ENCODE measurements at places on chromosomes 7 and 10.

GRCh38 chr10:45453639-45454255 is 79.7 kb downstream of the ALOX5 start:
- no peak for DNase-seq

GRCh38 chr10:88728107-88728763 is 22.2 kb downstream of the LIPK start:
- no peak for DNase-seq

DNA sequence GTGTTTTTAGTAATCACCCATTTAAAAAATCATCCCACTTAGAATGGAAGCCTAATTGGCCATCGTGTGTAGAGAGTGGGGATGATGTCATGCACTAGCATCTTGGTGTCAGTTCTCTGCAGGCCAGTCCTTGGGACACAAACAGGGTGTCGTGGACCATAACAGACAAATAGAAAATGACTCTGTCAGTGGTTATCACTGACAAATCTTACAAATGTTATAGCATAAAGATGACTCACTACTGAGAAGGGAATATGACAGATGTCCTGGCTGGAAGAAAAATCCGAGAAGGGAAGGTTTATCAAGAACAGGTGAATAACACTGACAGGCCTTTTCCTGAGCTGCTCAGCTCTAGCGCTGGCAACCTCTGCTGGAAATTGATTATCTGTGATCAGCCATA is 10.6 kb downstream of the CABCOCO1 start:
- DNase-seq = no peak

GRCh38 chr10:119398996-119399395 is 143.5 kb downstream of the RGS10 start:
- no peak for DNase-seq

DNA sequence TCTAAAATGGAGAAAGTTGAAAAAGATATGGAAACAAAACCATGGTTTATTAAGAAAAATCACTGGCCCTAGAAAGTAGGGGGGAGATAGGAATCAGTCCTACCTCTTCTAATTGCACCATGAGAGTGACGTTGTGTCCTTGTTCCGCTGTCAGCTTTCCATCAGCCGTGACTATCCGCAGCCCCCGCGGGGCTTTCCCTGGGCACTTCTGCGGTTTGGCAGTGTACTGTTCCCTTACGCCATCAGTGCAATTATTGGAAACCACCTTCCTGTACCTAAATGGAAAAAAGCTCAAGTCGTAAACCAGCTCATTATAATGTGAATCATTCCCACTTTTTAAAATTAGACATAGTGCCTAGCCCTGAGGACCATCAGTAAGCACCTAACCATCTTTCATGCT is 512.2 kb downstream of the SORCS1 start:
- no peak for DNase-seq

DNA sequence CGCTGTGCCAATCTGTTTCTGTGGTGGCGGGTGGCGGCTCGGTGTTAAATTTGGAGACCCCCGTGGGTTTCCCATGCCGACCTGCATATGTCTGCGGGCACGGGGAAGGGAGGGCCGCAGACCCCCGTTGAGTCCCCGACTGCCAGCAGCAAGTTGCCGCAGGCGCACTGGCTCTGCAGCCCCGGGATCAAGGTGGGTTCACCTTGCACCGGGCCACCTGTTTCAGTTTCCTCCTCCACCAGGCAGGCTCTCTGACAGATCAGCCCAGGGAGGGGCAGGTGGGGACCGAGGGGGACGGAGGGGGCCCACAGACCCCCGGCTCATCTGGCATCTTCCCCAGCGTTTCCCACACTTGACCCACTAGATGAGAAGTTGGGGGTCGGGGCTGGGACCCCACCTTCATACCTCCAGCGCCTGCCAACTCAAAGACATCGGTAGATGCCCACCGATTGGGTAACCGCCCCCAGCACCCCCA is 95.9 kb downstream of the CUX1 start:
- no peak for DNase-seq

DNA sequence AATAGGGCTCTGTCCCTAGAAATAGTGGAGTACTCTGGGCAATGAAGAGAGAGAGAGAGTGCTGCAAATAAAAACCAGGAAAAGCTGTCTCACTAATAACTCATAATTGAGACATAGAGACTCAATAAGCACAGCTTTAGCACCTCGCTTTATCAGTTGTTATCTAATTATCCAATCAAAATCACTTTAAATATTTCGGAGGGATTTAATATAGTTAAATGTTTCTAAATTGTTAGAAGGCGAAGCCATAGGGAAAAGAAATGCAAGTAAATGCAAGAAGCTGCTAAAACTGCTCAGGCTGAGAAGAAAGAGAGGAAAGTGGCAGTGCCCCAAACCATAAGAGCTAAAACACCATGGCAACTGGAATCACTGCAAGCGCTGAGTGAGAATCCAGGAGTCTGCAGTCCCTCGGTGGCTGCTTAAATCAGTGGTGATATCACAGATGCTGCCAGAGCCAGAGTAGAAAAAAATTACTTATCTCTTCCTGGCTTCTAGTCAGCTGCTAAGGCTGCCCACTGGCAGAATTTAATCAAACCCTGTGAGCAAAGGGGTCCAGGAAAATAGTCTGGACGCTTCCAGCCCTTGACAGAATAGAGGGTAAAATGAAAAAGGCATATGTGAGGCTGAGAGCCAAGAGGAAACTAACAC is 150.4 kb upstream of the CHRM2 start:
- no peak for DNase-seq

DNA sequence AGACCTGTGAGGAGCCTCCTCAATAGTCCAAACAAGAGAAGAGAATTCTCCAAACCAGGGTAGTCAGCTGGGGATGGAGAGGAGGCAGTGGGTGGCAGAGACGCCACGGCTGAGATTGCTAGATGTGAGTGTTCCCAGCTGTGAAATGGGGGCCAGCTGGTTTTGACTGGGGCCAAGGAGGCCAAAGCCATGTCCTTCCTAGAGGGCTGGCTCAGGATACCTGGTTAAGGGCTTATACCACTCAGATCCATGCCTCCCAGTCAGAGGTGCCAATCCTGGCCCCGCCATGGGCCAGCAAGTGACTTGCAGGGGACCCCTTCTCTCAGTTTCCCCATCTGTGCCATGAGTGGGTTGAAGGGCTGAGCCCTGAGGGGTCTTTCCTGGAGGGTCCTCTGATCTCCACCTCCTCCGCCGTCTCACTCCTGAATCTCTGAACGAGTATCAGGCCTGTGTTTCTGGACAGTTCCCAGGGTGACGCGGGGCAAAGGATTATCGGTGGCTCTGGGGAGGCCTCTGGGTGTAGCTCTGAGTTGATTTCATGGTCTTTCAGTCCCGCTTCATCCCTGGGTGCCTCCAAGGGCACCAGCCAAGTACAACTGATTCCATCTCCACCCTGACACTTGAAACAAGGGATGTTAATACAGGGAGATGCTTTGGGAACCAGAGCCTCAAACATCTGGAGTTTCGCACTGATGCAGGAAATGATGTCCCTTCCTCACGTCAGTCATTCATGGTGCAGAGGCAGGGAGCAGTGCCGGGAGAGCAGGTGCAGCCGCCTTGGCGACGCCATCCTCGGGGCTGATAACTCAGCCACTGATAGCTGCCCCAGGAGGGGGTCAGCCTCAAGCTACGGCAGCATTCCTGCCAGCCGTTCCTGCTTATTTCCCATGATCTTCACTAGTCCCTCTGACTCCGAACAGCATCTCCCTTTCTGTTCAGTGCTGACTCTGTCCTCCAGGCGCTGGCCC is 126.7 kb downstream of the RGS10 start:
- no peak for DNase-seq

GRCh38 chr10:97618285-97618684 is 15.0 kb downstream of the MORN4 start:
- no peak for DNase-seq

GRCh38 chr7:22549051-22549450 is 49.1 kb upstream of the STEAP1B start:
- DNase-seq = no peak

GRCh38 chr10:1657479-1657878 is 79.8 kb downstream of the ADARB2 start:
- no peak for DNase-seq

DNA sequence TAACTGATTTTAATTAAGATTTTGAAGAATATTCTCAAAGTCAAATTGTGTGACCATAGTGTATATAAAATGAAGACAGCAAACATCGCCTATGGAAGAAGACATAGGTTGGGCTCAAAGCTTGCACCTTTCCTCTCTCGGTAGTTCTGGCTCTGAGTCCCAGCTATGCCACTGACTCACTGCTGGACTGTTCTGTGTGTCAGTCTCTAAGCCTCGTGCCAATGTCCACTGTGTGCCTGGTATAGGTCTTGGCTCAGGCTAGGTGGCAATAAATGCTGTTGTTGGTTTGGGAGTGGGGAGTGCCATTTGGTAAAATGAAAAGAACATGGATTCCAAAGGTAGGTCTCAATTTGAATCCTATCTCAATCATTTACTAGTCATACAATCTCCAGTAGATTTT is 137.5 kb upstream of the RHEB start:
- no peak for DNase-seq

- DNase-seq = no peak
Measured at GRCh38 chr7:92809397-92809759, 27.0 kb downstream of the CDK6 start.

Data from stimulated activated CD8-positive, alpha-beta memory T cell treated with anti-CD3 and anti-CD28 coated beads, Interleukin-4, amount 100 ng/mL, for 4 hours (primary cell).